ENCODE measurements at places on chromosomes 1 and 21. TPM values are rescaled to one million over a fixed set of nuclear protein-coding genes. Genes with fewer than 3 reads are reported as not detected.

IL23R gene
- not detected for total RNA-seq

ZSWIM5 gene
- 2.7 TPM for total RNA-seq

LMOD1 gene
- total RNA-seq = 0.52 TPM

GOLT1A gene
- total RNA-seq = 9.7 TPM

ANKRD65 gene
- total RNA-seq = 11.1 TPM

ZNF593OS gene
- not detected for total RNA-seq

POU3F1 gene
- 2.8 TPM for total RNA-seq

SNX7 gene
- 15.3 TPM for total RNA-seq

KIF2C gene
- total RNA-seq = 56.5 TPM

TACSTD2 gene
- total RNA-seq = 21.2 TPM

TNFRSF14 gene
- 8.5 TPM for total RNA-seq

LRRC40 gene
- 18.9 TPM for total RNA-seq

CA6 gene
- total RNA-seq = 0.24 TPM

FAM163A gene
- total RNA-seq = 2.5 TPM

PDC gene
- total RNA-seq = not detected

LEFTY2 gene
- total RNA-seq = not detected

SLFNL1 gene
- total RNA-seq = 0.14 TPM

LCE1C gene
- total RNA-seq = not detected

FOXD3 gene
- 0.70 TPM for total RNA-seq

B3GALT2 gene
- 3.2 TPM for total RNA-seq

CSF3R gene
- total RNA-seq = 10.6 TPM

HTR1D gene
- total RNA-seq = 0.92 TPM

SPRR3 gene
- 155 TPM for total RNA-seq

SPTA1 gene
- total RNA-seq = 0.21 TPM

TMEM269 gene
- 0.41 TPM for total RNA-seq

PLA2G2D gene
- total RNA-seq = not detected

ADAMTSL4 gene
- 24.6 TPM for total RNA-seq

MX2 gene
- total RNA-seq = 2.0 TPM

GABRD gene
- 2.0 TPM for total RNA-seq

LRRC53 gene
- not detected for total RNA-seq

C1orf226 gene
- total RNA-seq = 12.6 TPM

ENAH gene
- total RNA-seq = 69.2 TPM

ITLN1 gene
- 59.8 TPM for total RNA-seq

CZIB gene
- 36.2 TPM for total RNA-seq

KIRREL1 gene
- 51.6 TPM for total RNA-seq

ANGPTL3 gene
- total RNA-seq = 2.6 TPM

PLD5 gene
- 2.6 TPM for total RNA-seq

DIRAS3 gene
- total RNA-seq = 4.4 TPM

KIF14 gene
- 12.8 TPM for total RNA-seq

DUSP23 gene
- total RNA-seq = 37.7 TPM

TRPM2 gene
- total RNA-seq = 0.05 TPM

BMP8B gene
- total RNA-seq = 1.5 TPM

PCP4L1 gene
- 3.4 TPM for total RNA-seq

ZNF593 gene
- 34.9 TPM for total RNA-seq

FCGR1A gene
- total RNA-seq = not detected

ATP1B1 gene
- 306 TPM for total RNA-seq

CD160 gene
- total RNA-seq = not detected

ORC1 gene
- total RNA-seq = 14.8 TPM

EFNA1 gene
- total RNA-seq = 26.1 TPM

IQGAP3 gene
- total RNA-seq = 17.6 TPM

CYP4Z1 gene
- total RNA-seq = not detected

PLPPR5 gene
- total RNA-seq = 7.1 TPM

COL9A2 gene
- 19.8 TPM for total RNA-seq

GRHL3 gene
- total RNA-seq = 194 TPM

HTR6 gene
- total RNA-seq = not detected

CFHR5 gene
- total RNA-seq = not detected

TSACC gene
- 0.63 TPM for total RNA-seq

MTARC1 gene
- total RNA-seq = 18.0 TPM

MAN1C1 gene
- total RNA-seq = 9.1 TPM

Data from type B pancreatic cell (in vitro differentiated cells).